ENCODE measurements at places on chromosomes 4 and X. TPM values are rescaled to one million over a fixed set of nuclear protein-coding genes. Genes with fewer than 3 reads are reported as not detected.

Gene CENPE
- 6.0 TPM for total RNA-seq

Gene FANCB
- 4.7 TPM for total RNA-seq

Gene GPC4
- total RNA-seq: 34.1 TPM

Gene SPATA18
- total RNA-seq: 2.7 TPM

Gene CHRDL1
- total RNA-seq: 10.6 TPM

Gene CTAG2
- total RNA-seq: not detected

Gene GPR143
- 0.58 TPM for total RNA-seq

Gene GNRHR
- total RNA-seq: not detected

Gene BEX2
- 35.5 TPM for total RNA-seq

Gene GLRA2
- 0.09 TPM for total RNA-seq

Gene SULT1B1
- 0.53 TPM for total RNA-seq

Gene VCX3B
- total RNA-seq: not detected

Gene GPR173
- total RNA-seq: 4.4 TPM

Gene F8A2
- not detected for total RNA-seq

Gene MAB21L2
- 0.22 TPM for total RNA-seq

Gene FMR1NB
- total RNA-seq: not detected

Gene GAGE12F
- not detected for total RNA-seq

Gene XK
- 3.7 TPM for total RNA-seq

Gene SPIN2A
- total RNA-seq: 3.4 TPM

All from muscle of leg (tissue), 16 donors.